CD4-positive, alpha-beta T cell treated with Interleukin-15 for 1 hour (primary cell): ENCODE measurements at places on chromosomes 4 and X.

- no peak for DNase-seq
Observed at GRCh38 chr4:46417848-46418247, 27.9 kb upstream of the GABRA2 start.

DNA sequence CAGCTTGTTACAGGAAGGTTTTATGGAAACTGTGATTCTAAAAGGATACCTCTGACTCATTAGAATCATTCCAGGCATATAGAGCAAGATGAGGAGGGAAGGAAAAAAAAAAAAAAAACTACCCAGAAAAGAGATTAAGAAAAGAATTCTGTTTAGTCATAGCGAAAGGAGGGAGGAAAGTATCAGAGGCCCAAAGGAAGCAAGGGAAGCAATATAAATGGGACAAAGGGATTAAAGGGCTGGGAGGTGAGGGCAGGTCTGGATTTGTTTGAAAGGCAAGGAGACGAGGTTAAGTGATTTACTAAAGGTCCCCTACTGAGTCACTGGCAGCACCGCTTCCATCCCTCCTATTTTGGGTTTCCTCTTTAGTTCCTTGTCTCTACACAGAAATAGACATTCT, 88.6 kb upstream of the IL1RAPL1 start:
- no peak for DNase-seq

DNA sequence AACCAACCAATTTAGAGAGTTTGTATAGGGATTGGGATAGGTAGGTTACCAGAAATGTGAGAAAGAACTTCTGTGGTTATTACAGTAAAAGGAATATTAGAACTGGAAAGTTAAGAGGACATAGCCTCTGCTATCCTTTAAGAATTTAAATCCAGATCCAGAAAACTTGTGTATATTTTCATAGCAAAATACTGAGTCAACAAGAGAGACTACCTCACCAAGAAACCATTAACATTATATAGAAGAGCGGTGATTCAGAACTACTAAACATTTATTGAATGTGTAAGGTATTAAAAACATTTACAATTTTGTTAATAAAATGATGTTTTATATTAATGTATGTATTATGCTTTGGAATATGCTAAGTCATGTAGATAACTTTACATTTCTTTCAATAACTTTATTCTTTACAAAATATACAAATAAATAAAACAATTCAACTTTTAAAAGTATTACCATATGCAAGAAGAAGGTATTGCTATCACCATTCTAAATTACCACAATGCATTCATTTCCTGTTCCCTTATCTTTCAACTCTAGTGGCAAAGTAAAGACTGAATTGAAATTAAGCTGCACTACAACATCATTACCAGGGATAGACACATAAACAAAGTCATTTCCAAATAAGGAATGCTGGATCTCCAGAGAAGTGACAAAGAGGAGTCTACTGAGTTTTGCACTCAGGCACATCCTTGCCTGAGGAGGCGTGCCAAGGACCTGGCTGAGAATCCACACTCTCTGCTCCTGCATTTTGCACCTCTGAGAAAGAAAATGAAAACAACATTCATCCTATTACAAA, 6.1 kb upstream of the BDH2 start:
- no peak for DNase-seq

GRCh38 chr4:14076776-14077175, 449.3 kb upstream of the BOD1L1 start:
- no peak for DNase-seq

- no peak for DNase-seq
Observed at GRCh38 chrX:31633349-31633748, 561.5 kb upstream of the FTHL17 start.

DNA sequence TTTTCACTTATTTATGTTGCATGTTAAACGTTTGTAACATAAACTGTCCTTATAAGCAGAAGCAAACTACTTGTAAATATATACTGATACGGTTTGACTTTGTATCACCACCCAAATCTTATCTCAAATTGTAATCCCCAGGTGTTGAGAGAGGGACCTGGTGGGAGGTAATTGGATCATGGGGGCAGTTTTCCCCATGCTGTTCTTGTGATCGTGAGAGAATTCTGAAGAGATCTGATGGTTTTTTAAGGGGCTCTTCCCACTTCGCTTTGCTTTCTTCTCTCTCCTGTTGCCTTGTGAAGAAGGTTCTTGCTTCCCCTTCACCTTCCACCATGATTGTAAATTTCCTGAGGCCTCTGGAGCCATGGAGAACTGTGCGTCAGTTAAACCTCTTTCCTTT, 87.1 kb upstream of the MAPK10 start:
- DNase-seq = no peak

GRCh38 chr4:153205757-153206156, 1.5 kb downstream of the TRIM2 start:
- no peak for DNase-seq

DNA sequence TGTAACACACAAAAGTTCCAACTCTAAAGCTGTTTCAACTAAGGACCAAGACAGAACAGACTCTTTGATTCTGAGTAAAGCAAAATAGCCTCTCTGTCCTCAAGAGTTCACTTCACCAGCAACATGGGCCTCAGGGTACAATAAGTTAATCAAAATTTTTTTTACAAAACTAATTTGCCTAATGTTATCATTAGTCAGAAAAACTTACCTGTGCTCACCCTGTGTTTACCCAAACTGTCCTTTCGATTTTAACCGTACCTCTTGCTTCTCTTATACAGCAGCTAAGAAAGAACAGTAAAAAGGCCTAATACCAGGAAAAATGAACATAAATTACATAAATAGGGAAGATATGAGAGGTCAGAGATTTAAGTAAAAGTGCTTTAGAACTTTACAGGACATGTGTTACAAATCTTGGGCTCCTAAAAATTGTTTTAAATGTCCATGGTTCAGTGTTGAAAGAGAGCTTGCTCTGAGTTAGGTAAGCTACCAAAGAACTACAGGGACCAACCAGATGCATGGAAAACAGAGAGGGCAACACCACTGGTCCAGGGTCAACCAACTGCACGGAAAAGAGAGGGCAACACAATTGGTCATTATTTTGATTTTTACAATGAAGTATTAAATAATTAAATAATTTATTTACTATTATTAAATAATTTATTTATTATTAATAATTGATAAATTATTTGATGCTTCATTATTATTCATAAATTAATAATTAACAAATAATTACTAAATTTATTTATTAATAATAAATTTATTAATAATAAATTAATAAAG, 73.1 kb downstream of the FAT1 start:
- DNase-seq = no peak

GRCh38 chrX:12950851-12951594, 23.9 kb upstream of the TMSB4X start:
- DNase-seq = peak; percentile 79

DNA sequence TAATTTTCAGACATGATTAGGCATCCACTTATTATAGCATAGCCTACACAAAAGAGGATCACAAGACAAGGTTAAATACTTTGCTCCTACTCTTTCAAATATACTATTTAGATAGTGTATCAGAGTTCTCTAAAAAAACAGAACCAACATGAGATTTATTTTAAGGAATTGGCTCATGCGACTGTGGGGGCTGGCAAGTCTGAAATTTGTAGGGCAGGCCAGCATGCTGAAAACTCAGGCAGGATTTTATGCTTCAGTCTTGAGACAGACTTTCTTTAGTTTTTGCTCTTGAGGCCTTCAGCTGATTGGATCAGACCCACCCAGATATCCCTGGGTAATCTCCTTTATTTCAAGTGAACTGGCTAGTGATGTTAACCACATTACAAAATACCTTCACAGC, 169.5 kb downstream of the MAML3 start:
- DNase-seq = no peak

DNA sequence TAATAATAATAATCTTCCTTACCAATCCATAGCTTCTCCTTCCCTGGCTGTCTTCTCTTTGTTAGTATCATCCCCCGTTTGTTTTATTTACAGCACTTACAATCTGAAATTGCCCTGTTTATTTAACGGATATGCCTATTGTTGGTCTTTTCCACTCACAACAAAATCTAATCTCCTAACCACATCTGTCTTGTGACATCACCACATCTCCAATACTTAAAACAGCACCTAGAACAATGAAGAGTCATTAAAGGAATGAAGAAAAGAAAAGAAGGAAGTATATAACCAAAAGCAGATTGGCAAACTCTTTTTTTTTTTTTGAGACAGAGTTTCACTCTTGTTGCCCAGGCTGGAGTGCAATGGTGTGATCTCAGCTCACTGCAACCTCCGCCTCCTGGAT, 38.7 kb upstream of the JADE1 start:
- no peak for DNase-seq

DNA sequence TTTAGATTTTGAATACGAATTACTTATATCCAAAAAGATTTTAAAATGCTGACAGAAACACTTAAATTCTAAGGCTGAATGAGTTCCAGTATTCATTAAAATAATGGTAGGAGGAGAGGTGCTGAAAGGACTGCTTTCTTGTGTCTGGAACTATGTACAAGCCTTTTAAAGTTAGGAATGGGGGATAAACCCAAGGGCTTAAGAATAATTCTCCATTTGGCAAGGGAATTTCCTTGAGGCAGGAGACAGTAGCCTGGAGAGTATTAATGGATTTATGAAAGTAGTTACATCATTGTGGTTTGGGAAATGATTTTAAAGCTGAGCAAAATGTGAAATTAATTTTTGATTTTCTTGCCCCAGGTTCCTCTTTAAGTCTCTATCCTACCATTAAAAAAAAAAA, 266.5 kb upstream of the KCNIP4 start:
- DNase-seq = no peak

DNA sequence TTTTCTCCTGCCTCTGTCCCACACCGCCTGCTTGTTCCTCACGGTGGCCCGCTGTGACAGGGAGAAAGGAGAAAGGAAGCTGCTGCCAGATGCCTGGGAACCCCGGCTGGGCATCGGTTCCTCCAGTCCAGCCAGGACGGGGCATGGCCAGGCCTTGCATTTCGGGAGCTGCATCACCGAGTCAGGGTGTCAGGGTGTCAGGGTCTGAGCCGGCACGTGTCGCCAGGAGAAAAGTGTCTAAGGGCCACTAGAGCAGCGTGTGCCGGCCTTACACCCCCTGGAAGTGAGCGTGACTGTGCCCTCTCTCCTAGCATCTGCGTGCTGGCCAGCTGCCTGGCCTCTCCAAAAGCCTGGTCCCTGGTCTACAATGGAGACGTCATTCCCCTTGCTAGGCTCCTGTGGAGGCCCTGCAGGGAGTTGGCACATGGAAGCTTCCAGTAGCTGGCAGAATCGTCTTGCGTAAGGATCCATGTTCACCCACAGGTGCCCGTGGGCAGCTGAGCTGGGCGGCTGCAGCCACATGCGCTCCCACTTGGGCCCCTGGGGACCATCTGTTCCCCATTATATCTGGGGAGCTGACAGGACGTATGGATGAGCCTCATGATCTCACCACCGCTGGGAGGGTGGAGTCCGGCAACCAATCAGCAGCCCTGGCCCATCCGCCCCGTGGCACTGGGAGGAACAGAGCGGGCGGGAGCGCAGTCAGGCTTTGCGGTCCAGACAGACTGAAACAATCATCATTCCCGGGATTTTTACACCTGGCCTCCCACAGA, 39.9 kb upstream of the HMX1 start:
- peak; percentile 10 for DNase-seq

DNA sequence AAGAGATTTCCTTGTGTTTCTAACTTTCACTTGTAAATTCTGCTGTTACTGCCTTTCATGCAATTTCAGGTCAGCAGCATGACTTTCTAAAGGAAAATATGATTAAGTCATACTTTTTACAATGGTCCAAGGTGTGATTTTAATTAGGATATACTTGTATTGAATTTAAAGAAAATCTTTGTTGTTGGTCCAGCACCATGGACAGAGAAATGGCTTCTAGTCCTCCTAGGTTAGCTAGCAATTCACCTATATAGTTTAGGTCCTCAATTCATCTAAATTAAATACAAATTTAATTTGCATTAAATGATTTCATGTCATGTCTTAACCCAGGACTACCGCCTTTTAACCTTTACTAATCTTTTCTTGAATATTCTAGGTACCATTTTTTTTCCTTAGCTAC, 304.9 kb upstream of the RPS6KA3 start:
- no peak for DNase-seq
